ENCODE measurements at places on chromosomes 1 and 21. TPM values are rescaled to one million over a fixed set of nuclear protein-coding genes. Genes with fewer than 3 reads are reported as not detected.

S100A7 gene
- 0.76 TPM for polyA plus RNA-seq

CRYAA gene
- polyA plus RNA-seq: not detected

NOS1AP gene
- polyA plus RNA-seq: 0.28 TPM

FLVCR1 gene
- 1.3 TPM for polyA plus RNA-seq

AADACL3 gene
- not detected for polyA plus RNA-seq

KCNA3 gene
- polyA plus RNA-seq: not detected

OR2T10 gene
- not detected for polyA plus RNA-seq

DHCR24 gene
- polyA plus RNA-seq: 131 TPM

NID1 gene
- 143 TPM for polyA plus RNA-seq

RNU1-1 gene
- polyA plus RNA-seq: not detected

UBL4B gene
- polyA plus RNA-seq: 0.07 TPM

MPZ gene
- 2.6 TPM for polyA plus RNA-seq

FBXO42 gene
- 7.4 TPM for polyA plus RNA-seq

RNU1-4 gene
- polyA plus RNA-seq: not detected

C8A gene
- 0.06 TPM for polyA plus RNA-seq

KAZN gene
- polyA plus RNA-seq: 10.8 TPM

CASQ2 gene
- polyA plus RNA-seq: 3.4 TPM

FCGR3A gene
- 6.2 TPM for polyA plus RNA-seq

SYT2 gene
- polyA plus RNA-seq: 0.01 TPM

F3 gene
- polyA plus RNA-seq: 115 TPM

CD1E gene
- polyA plus RNA-seq: not detected

MYBPH gene
- not detected for polyA plus RNA-seq

ANGPTL1 gene
- 9.4 TPM for polyA plus RNA-seq

C1orf53 gene
- 6.2 TPM for polyA plus RNA-seq

USP33 gene
- 33.5 TPM for polyA plus RNA-seq

OPRD1 gene
- 0.08 TPM for polyA plus RNA-seq

SH2D1B gene
- 0.09 TPM for polyA plus RNA-seq

Measured in adipose tissue (tissue), 3 donors.